DND-41 (cell line): ENCODE measurements at places on chromosomes 16 and 17.

GRCh38 chr17:3828151-3828851 lies 17.7 kb downstream of the NCBP3 start:
- DNase-seq, result no peak

DNA sequence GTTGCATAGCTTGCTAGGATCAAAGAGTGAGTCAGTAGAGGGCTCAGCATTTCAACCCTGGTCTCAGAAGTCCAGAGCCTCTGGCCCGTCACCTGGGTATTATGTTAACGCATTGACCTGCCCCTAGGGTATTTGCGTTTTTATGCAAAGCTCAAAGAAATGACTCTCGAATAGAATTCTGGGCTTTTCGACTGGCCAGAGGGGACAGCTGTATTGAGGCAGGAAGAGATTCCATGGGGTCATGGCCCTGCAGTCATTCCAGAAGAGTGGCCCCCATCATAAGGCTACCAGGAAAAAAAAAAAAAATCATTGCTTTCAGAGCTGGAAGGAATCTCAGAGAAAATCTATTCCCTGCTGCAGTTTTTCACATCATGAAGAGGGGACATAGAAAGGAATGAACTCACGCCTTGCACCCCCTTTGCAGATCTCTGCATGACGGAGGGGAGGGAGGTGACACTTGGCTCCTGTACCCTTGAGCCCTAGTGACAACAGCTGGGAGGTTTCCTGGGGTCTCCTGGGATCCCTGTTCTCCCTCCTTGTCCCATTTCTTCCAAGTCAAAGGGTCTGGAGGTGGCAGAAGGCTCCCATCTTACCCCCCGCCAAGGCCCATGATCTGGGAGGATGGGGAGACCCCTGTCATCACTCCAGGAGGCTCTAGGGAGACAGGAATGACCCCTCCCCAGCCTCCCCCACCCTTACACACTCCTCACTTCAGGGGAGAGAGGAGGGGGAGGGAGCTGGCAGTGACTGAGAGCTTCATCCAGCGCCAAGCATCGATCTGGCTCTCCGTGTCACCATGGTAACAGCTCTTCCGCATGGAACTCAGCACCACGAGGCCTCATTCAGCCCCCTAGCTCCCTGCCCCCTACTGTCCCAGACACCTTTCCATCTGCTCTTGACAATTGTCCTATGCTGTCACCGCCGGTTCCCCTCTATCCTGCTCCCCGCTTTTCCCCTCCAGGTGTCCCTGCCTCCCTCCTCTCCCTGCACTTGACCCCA lies 35.8 kb downstream of the GP2 start:
- no peak for DNase-seq

DNA sequence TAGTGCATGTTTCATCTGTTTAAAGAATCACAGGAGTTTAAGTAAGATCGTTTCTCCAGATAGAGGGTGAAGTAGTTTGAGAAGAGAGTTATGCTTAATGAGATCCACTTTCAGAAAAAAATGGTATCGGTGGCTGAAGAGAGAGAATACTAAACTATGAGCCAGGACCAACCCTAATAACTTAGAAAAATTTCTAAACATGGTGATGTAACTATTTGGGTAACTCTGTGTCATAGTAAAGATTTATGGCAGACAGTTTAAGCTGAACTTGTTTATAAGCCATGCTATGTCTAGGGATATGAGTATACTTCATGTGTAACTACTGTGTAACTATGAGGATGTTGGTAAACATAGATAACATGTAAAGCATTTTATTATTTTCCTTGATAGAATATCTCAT lies 489.5 kb downstream of the KCNJ2 start:
- no peak for DNase-seq

GRCh38 chr16:85534536-85535351 lies 78.4 kb upstream of the GSE1 start:
- no peak for DNase-seq

DNA sequence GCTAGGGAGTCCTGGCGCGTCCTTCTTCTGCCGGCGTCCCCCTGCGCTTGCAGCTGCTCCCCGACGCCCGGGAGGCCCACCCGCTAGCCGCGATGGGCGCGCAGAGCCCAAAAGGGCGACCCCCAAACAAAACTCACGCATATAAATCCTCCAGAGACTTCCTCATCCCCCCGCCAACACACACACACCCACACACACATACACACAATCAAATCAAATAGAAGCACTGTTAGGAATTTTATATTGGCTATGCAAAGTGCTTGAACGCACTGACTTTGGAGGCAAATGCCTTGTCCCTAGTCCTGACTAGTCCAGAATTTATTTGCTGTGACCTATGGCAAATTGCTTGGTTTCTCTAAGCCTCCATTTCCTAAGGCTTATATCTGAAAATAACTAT lies 23.8 kb upstream of the CRYM start:
- no peak for DNase-seq

DNA sequence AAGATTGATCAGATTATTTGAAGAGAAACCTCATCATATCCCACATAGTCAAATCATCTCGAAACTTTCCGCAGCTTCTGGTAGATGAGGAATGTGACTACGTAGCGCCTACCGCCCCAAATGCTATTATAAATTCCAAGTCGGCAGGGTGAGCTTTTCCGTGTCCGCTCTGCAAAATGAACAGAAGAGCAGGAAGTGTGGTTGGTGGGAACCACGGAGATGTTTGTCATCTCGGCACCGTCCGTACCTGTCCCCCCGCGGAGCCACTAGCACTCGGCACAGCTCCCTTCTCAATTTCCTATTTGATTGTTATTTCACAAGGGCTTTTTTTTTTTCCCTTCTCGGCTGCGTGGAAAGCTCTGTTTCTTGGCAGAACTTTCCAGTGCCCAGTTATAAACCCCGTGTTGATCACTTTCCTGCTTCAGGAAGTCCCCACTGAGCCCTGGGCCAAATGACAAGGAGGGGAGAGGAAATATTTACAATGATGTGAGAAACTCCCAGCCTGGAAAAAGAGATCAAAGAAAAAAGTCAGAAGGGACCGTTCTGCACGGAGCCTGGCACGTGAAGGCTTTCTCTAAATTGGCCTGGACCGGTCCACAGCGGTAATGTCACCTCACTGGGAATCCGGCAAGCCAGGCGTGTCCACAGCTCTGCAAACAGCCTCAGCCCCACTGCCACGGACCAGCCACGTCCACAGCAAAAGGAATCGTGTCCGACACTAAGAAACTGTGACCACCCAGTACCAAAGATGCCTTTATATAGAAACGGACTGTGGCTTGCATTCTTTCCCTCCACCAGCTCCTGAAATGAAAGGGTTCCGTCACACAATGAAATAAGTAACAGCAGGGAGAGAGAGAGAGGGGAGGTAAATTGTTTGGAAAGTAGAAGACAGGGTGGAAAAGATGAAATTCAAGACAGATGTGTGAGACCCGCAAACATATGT lies 65.0 kb downstream of the MRM3 start:
- DNase-seq, result no peak

- no peak for DNase-seq
Observed at GRCh38 chr16:2771496-2772402, 5.3 kb downstream of the ELOB start.

DNA sequence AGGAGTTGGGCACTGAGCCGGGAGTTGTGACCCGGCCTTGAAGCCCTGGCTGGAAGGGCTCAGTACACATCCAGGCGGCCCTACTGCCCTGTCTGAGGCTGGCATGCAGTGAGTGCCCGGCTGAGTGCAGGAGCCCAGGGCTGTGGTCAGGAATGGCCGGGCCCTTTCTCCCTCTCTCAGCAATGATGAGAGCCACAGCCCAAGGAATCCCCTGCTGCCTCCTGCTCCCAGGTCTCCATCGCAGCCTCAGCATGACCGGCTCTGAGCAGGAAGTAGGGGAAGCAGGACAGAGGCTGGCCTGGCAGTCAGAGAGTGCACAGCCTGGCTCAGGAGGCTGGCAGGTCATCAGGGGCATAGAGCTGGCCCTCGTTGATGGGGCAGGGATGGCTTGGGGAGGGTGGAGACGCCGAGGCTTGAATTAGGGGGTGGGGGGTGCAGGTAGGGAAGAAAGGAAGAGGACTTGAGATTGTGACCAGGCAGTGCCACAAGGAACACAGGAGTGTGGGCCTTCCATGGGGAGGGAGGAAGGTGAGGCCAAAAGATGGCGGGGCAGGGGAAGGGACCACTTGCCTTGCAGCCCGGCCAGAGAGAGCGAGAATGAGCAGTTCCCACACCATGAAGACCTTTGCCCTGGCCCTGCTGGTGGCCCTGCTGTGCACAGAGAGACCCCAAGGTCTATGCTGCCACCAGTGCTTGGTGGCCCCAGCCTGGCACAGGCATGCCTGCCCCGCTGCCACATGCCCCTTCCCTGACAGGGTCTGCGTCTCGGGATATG lies 32.1 kb upstream of the KRT17 start:
- no peak for DNase-seq

DNA sequence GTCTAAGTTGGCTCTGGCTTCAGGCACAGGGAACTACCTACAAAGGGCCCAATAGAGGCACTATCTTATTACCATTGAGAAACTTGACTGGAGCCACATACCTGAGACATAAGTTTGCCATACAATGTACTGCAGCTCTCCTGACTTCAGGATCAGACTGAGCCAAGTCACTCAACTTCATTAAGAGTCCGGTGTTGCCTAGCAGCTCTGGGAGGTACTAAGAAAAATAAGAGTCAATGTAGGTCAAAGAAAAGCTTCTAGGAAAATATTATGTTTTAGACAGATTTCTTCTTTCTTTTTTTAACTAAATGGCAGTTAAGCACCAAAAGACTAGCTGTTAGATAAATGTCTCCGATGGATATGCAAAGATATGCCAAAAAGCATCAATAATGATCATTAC lies 5.7 kb downstream of the HEATR6 start:
- DNase-seq, result no peak

DNA sequence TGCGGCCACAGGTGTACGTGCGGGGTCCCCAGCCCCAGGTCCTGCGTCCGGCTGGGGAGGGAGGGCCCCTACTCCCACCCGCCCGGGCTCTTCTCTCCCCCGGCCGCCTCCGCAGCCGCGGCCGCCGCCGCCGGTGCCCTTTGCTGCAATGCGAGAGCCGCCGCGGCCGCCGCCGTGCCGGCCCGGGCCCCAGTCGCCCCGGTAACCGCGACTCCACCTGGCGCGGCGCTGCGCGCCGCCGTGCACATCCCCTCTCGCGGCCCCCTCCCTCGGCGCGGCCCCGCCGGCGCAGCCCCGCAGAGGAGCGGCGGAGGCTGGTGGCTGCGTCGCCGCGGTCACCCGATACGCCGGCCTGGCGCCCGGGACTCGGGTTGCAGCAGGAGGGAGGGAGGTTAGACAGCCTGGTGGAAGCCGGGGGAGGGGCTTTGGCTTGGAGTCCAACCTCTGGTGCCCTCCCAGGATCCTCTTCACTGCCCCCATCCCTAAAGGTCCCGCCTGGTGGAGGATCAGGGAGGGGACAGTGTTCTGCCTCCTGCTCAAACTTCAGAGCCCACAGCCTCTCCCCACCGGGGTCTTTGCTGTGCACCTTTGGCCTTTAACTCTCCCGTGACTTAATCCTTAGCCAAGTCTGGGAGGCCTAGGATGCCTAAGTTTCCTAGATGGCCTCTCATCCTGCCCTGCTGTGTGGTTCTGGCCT lies 32.9 kb downstream of the SRCIN1 start:
- DNase-seq, result peak; percentile 50

DNA sequence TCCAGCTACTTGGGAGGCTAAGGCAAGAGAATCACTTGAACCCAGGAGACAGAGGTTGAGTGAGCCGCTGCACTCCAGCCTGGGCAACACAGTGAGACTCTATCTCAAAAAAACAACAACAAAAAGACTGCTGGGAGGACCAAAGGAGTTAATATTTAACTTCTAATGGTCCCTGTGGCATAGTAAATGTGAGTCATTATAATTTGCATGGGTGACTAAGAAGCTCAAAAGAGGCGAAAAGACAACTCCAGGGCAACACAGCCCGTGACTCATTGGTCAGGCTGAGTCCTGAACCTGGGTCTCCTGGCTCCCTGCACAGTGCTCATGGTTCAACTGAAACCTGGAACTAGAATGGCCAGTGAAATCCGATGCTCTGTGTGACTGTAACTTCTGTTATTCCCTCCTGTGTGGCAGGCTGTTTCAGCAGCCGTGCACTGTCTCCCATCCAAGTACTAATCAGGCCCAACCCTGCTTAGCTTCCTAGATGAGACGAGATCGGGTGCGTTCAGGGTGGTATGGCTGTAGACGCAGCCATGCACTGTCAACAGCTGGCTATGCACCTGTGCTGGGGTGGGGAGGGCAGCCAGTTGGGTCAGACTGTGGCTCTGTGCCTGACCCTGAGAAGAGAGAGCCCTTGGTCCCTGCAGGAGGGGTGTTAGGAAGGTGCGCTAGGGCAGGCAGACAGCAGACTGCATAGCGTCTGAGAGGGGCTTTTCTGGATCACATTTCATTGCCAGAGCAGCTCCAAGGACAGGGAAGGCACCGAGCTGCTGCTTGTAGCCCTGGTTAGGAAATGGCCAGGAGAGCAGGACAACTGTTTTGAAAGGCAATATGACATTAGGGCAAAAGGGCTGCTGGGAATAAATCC lies 14.5 kb upstream of the GPRC5C start:
- no peak for DNase-seq

DNA sequence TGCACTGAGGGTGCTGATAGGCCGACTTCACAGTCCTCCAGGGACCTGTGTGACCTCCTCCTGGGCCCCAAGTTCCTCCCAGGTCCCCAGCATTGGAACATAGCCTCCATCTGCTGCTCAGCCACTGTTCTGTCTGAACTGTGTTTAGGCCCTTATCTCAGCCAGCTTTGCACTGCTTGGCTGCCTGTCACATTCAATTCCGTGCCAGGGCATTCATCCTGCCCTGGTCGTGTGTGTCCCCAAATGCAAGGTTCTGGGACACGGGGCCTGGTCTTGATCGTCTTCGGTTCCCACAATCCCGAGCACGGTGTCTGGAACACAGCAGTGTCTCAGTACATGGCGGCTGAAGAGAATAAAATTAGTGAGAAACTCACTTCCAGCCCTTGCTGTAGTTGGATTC lies 69.9 kb upstream of the NFAT5 start:
- no peak for DNase-seq

- no peak for DNase-seq
Observed at GRCh38 chr16:57534337-57534880, 2.0 kb downstream of the CCDC102A start.

- DNase-seq, result peak; percentile 51
Observed at GRCh38 chr17:13030459-13031300, 12.9 kb upstream of the ELAC2 start.

DNA sequence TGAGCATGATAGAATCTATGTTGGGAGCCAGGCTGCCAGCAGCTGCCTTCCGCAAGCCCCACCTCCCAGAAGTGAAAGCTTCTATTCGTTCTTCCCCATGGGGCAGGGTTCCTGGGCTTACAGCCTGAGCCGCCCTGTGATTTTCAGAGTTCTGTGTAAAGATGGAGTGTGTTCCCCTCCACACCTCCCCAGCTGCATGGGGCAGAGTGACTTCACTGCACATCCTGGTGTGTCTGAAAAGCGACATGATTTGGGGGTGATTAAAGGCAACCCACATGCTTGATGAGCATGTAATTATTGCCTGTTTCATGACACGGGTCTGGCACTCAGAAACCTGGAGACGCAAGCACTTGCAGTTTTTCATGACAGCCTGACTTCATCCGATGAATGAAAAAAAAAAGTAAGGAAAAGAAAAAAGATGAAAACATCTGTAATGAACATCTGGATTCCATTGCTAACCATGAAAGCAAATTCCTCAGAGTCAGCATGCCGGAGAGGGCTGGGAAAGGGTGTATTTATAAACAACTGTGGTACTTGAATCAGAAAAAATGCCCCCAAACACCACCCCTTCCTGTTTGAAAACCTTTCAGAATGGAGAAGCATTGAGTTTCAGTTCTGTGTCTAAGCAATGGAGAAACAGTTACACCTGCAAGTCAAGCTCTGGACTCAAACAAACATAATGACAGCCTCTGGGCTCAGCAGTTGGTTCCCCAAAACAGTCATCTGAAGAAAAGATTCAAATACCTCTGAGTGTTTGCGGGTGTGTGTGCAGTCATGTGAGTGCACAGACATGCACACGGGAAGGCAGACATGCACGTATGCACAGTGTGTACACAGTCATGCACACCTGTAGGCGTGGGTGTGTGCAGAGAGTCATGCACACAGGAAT lies 266.0 kb downstream of the ENGASE start:
- DNase-seq, result no peak
